ENCODE measurements at places on chromosomes 13 and 19. TPM values are rescaled to one million over a fixed set of nuclear protein-coding genes. Genes with fewer than 3 reads are reported as not detected.

Gene COX6B1
- total RNA-seq: 214 TPM

GRCh38 chr19:41156207-41156606, 36.8 kb upstream of the CYP2S1 start:
- no peak overlapping the region for H3K4me3 ChIP-seq
- no peaks in the 10 kb centered on the region for H3K36me3 ChIP-seq
- H3K4me1 ChIP-seq: no peaks in the 10 kb centered on the region
- H3K27me3 ChIP-seq: no peaks in the 10 kb centered on the region
- H3K27ac ChIP-seq: no peak overlapping the region

Gene ZNF560
- not detected for total RNA-seq

DNA sequence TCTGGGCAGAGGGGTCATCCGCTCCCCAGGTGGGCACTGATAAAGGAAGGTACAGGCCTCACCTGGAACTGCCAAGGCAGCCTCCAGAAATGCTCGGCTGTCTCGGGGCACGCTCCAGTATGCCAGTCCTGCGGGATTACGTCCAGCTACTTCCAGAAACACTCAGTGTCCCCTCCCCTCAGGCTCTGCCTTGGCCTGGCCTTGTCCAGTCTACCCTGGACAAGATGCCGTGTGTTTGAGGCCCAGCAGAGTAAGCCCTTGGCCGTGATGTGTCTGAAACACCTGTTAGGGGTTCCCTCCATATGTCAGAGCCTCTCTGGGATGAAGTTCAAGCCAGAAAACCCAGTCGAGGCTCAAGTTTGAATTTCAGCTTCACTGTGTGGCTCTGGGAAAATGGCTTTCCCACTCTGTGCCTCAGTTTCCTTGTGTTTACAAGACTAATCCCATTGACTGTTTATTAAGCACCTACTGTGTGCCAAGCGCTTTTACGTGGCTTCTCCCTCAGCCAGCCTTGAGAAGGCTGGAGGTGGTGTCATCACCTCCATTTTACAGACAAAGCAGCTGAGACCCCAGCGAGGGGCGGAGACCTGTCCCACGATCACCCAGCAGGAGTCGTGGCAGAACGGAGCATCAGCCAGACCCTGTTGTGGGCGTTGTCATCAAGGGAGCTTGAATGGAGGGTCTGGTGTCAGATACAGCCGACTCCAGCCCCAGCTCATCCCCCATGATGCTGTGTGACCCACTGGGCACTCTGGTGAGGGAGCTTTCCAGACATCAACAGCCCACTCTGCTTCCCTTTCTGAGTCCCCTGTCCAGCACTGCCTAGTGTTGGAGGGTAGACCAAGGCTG, 2.0 kb upstream of the PIK3R2 start:
- no peak overlapping the region for H3K27ac ChIP-seq
- H3K27me3 ChIP-seq: no peaks in the 10 kb centered on the region
- no peak overlapping the region for H3K4me3 ChIP-seq

DNA sequence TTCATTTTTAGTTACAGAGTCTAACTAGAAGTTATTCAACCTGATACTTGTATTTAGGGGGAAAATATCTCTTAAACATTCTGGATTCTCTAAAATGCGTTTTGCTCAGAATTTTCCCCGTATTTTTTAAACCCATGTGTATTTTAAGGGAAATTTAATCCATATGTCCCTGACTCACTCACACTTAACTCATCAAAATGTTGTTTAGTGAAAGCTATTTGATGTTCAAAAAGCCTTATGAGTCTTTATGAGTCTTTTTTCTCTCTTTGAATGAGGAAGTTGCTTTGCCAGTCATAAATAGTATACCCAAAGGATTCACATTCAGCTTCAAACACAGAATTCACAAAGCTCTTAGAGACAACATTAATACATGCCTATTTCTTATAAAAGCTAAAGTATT, 16.4 kb downstream of the MAB21L1 start:
- no peaks in the 10 kb centered on the region for H3K4me1 ChIP-seq
- DNase-seq: no peak
- H3K36me3 ChIP-seq: no peaks in the 10 kb centered on the region
- no peak overlapping the region for H3K4me3 ChIP-seq
- no peaks in the 10 kb centered on the region for H3K27me3 ChIP-seq

DNA sequence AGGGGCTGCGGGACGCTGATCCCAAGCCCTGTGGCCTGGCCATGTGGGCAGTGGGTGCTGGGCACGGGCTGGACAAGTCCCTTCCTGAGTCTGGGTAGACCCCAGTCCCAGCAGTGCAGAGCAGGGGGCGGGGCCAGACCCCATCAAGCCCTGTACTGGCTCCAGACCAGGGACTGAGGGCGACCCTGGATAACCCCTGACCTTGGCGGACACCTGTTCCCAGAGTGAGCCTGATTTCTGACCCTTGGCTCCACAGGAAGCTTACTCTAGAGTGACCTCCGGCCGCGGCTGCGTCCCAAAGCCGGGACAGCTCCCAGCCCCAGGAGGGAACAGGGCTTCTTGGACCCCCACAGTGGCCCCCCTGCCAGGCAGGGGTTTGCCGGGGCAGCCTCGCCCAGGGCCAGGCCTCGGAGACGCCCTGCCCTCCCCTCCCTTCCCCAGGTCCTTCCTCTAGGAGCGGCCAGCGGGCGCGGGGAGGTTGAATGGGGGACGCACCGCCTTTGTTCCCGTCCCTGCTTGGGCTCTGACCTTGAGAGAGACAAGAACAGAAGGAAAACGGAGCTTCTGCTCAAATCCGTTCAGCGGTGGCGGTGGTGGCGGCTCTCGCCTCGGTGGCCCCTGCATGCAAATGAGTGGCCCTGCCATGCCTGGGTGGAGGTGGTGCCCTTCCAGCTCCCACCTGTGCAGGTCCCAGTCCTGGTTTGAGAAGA, 2.3 kb upstream of the EFNA2 start:
- peaks cover 11% of the 10 kb centered on the region for H3K4me1 ChIP-seq
- H3K27me3 ChIP-seq: no peaks in the 10 kb centered on the region
- H3K27ac ChIP-seq: no peak overlapping the region

DNA sequence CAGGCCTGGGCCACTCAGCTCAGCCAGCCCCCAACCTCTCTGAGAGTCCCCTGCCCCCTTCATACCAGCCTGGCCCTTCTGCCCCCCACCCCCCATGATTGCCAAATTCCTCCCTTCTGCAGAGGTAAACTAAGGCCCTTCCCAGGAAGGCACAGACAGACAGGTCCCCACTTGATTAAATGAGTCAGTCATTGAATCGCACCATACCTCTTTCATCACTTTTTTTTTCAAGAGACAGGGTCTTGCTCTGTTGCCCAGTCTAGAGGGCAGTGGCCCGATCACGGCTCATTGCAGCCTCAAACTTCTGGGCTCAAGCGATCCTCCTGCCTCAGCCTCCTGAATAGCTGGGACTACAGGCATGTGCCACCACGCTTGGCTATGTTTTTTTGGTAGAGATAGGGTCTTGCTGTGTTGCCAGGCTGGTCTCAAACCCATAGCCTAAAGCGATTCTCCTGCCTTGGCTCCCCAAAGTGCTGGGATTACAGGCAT, 6.0 kb downstream of the PODNL1 start:
- H3K4me3 ChIP-seq: no peak overlapping the region
- no peaks in the 10 kb centered on the region for H3K4me1 ChIP-seq
- H3K27me3 ChIP-seq: no peaks in the 10 kb centered on the region
- no peak for DNase-seq

Gene CGB8
- total RNA-seq: not detected

GRCh38 chr13:105502193-105502592, 1033.3 kb downstream of the EFNB2 start:
- H3K36me3 ChIP-seq: no peaks in the 10 kb centered on the region
- no peak overlapping the region for H3K4me3 ChIP-seq
- no peaks in the 10 kb centered on the region for H3K27me3 ChIP-seq
- no peaks in the 10 kb centered on the region for H3K4me1 ChIP-seq
- no peak for DNase-seq

DNA sequence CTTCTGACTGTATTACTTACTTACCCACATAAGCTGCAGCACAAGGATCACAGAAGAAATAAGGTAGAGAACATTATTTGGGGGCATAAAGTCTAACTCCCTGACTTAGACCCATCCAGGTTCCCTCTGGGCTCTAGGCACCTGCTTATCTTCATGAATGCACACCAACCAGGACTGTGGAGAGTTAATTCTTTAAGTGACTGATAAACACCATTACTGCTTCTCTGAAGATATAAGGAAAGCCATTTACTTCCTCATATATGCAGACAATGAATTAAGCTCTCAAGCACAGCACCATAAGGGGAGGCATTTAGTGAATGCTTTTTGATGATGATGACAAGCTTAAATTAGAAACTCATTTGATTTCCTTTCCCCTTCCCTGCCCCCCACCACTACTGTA, 22.5 kb downstream of the OBI1 start:
- no peak overlapping the region for H3K27ac ChIP-seq
- no peaks in the 10 kb centered on the region for H3K4me1 ChIP-seq
- no peak for DNase-seq
- H3K4me3 ChIP-seq: no peak overlapping the region
- H3K27me3 ChIP-seq: no peaks in the 10 kb centered on the region

GRCh38 chr13:37173214-37173613, 67.8 kb upstream of the CSNK1A1L start:
- H3K4me1 ChIP-seq: no peaks in the 10 kb centered on the region
- no peak overlapping the region for H3K4me3 ChIP-seq
- no peak overlapping the region for H3K27ac ChIP-seq
- DNase-seq: no peak

- DNase-seq: no peak
- no peaks in the 10 kb centered on the region for H3K4me1 ChIP-seq
- H3K27ac ChIP-seq: no peak overlapping the region
- H3K27me3 ChIP-seq: peaks cover 9% of the 10 kb centered on the region
Observed at GRCh38 chr13:26518451-26518959, 39.0 kb upstream of the WASF3 start.

DNA sequence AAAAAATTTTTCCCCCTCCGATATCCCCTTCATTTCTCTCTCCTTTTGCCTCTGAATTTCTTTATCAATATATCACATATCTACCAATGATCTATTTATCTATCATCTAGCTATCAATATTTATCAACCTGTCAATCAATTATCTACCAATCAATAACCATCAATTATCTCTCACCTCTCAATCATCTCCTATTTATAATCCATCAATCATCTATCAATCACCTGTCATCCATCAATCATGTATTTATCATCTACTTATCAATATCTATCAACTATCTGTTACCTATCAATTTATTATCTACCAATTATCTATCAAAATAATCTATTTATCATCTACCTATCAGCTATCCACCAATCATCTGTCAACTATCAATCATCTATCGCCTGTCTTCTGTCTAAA, 17.1 kb downstream of the MBD3L1 start:
- H3K36me3 ChIP-seq: no peaks in the 10 kb centered on the region
- H3K4me1 ChIP-seq: no peaks in the 10 kb centered on the region
- no peaks in the 10 kb centered on the region for H3K27me3 ChIP-seq
- no peak overlapping the region for H3K27ac ChIP-seq
- no peak for DNase-seq
- no peak overlapping the region for H3K4me3 ChIP-seq

Gene SIGLEC9
- total RNA-seq: not detected

- peaks cover 16% of the 10 kb centered on the region for H3K4me1 ChIP-seq
- H3K27me3 ChIP-seq: no peaks in the 10 kb centered on the region
- no peak overlapping the region for H3K4me3 ChIP-seq
- peaks cover 3% of the 10 kb centered on the region for H3K36me3 ChIP-seq
Observed at GRCh38 chr13:99335603-99336002, 28.4 kb upstream of the GPR183 start.

DNA sequence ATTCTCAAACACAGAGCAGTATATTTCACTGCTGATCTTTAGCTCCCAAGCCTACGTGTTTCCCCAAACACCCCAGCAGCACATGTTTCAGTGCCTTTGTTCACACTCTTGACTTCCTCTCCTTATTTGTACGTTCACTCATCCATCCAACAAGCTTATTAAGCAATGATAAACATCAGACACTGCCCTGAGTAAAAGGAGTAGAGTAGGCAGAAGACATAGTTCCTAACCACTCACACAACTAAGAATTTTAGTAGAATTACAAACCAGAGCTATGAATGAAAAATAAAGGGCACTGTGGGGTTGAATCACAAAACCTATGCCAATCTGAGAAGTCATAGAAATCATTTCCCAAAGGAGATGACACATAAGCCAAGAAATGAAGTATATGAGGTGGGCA, 213.5 kb downstream of the DIAPH3 start:
- no peak overlapping the region for H3K27ac ChIP-seq
- no peaks in the 10 kb centered on the region for H3K36me3 ChIP-seq
- H3K4me1 ChIP-seq: no peaks in the 10 kb centered on the region
- no peak overlapping the region for H3K4me3 ChIP-seq
- DNase-seq: no peak
- no peaks in the 10 kb centered on the region for H3K27me3 ChIP-seq

Gene THSD1
- 0.44 TPM for total RNA-seq

DNA sequence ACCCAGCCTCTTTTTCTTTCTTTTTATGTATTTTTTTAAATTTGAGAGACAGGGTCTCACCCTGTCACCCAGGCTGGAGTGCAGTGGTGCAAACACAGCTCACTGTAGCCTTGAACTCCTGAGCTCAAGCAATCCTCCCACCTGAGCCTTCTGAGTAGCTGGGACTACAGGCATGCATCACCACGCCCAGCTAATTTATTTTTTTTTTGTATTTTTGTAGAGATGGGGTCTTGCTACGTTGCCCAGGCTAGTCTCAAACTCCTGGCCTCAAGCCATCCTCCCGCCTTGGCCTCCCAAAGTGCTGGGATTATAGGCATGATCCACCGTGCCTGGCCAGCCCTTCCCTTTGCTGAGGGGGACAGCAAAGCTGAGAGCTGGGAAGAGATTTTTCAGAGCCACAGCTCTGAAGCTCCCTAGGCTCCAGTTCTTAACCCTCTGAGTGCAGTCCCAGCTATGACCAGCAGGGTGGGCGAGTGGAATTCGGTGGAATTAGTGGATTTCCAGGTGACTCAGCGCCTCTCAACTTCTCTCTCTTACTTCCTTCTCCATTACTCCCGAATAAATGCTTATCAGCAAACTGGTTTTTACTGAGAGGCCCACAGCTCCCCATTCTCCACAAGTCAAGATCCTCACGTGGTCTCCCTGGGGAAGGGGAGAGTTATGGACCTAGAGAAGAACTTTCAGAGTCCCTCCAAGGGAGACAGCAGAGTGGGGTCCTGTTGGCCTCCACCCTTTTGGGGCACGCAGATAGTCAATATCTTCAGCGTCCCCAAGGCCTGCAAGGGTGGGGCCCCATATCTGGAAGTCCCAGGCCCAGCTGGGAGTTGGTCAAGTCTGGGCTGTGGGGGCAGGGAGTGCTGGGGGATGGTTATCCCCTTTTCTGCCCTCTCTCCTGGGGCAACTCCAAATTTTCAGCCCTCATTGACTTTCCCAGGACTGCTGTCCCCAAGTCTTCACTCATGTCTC, 1.2 kb downstream of the BLVRB start:
- peaks cover 30% of the 10 kb centered on the region for H3K4me1 ChIP-seq
- no peak overlapping the region for H3K27ac ChIP-seq
- H3K27me3 ChIP-seq: no peaks in the 10 kb centered on the region

DNA sequence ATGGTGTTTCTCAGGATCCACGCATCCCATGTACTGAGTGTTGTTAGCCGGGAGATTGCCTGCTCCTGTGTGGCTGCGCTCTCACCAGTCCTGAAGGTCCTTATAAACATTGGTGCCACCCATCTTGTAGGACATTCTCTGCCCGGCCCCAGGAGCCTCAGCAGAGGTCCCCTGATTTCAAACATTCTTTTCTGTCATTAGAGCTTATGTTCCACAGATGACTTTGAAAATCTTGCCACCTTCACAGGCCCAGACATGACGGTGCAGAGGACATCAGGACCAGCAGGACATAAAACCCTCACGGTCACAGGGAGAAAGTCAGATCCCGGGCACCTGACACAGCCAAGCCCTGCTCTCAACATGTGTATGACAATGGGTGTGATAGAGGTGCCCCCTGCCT, 33.2 kb upstream of the PEPD start:
- no peak for DNase-seq
- no peaks in the 10 kb centered on the region for H3K36me3 ChIP-seq
- H3K27me3 ChIP-seq: no peaks in the 10 kb centered on the region
- H3K4me3 ChIP-seq: no peak overlapping the region

Measured in B cell (primary cell).